Immature natural killer cell (primary cell): ENCODE measurements at places on chromosomes 5 and 9.

DNA sequence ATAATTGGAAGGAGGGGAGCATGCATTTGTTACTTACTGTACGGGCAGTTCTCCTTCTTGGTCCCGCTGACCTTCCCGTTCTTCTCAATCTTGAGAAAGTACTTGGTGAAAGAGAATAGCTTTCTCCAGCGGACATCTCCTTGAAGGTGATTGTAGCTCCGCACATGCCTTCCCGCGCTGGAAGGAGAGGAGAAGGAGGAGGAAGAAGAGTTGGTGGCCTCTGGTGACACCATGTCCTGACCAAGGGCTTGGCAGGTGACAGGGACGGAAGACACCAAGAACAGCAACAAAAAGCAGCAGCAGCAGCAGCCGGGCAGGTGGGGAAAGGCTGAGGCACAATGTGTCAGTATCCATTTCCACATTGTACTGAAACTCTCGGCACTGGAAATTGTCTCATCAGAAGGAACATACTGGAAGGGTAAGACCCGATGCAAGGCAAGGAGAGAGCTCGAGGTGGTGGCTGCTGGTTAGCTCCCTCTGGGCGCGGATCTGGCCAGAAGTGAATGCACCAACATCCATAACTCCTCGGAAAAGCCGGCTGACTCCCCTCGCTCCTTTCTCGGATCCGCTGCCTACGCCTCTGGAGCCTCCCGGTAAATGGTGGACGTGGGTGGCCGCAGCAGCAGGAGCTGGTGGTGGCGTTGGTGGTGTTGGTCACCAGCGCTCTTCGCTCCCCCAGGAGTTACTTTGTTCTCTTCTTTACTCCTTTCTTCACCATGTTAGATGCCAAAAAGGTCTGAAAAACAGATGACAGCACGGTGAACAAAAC is 715 bp downstream of the FGF10 start:
- DNase-seq, result no peak

DNA sequence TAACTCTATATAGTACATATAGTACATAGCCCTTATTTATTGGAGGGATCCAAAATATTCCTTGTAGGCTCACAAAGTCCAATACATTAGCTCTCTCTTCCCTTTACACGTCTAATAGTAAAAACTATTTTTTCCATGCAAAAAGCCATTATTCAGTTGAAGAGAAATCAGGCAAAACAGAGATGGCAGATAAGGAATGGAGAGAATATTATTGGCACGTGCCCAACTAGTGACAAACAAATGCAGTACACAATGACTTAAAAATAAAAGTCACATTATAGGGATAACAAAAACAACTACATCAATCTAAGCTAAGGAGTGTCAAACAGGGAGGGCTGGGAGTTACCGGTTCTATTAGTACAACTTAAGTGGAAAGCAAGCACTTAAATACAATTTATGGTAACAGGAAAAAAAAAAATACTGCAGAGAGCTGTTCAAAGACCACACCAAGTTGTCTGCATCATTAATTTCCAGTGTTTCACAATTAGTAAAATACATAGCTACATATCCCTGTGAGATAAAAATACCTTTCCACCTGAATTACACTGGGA is 4.1 kb upstream of the SCAI start:
- no peak for DNase-seq

DNA sequence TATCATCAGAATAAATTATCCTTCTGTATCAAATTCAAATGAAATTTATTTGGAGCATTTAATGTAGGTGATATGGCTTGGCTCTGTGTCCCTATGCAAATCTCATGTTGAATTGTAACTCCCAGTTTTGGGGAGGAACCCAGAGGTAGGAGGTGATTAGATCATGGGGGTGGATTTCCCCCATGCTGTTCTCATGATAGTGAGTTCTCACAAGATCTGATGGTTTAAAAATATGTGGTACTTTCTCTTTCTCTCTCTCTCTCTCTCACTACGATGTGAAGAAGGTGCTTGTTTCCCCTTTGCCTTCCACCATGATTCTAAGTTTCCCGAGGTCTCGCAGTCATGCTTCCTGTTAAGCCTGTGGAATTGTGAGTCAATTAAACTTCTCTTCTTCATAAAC is 678.4 kb upstream of the RGMB start:
- no peak for DNase-seq

DNA sequence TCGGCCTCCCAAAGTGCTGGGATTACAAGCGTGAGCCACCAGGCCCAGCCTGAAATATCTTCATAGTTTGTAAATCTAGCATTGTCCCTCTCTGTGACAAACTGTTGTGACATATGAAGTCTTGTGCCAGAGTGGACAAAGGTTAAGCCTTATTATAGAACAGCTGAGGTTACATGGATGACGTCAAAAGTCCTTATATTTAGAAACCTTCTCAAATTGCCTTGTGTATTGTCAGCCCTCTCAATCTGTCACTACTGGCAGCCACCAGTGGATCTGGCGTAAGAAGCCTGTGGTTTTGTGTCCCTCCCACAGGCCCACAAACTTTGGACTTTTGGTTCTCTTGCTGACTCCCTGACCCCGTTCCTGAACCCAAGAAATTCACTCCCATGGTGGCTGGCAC is 79.4 kb upstream of the CCDC112 start:
- no peak for DNase-seq

DNA sequence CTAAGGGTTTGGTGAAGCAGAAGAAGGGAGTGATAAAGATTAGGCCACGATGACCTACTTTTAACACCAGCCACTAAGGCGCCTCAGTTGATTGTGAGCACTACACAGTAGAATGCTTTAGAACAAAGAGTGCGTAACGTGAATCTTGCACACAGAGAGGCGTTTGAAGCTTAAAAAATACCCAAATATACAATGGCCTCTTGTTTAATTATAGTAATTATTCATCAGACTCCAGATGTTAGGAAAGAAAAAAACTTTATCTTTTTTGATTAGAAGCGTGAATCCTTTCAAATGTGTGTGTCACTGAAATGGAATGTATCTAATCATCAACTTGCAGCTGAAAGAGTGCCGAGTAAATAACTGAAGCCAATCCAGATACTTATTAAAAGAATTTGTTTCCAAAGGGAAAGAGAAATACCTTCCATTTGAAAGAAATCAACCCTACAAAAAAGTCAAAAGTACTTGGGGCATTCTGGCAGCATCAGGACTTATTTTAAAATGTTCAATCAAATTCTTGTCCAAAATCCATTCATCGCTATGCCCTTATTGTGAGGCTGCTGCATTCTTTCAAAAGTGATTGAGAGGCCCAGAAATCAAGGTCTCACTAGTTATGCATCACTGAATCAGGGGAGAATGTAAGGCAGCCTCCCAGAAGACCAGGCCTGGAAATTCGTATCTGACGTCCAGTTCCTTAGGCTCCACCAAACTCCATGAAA is 337.5 kb downstream of the ZNF608 start:
- no peak for DNase-seq

GRCh38 chr5:136766456-136766855 is 401.1 kb upstream of the TRPC7 start:
- no peak for DNase-seq

GRCh38 chr5:62779010-62779422 is 200.4 kb downstream of the LRRC70 start:
- peak; percentile 28 for DNase-seq
